ENCODE measurements at places on chromosomes 11 and 22.

GRCh38 chr11:134564472-134565200 lies 152.6 kb upstream of the B3GAT1 start:
- DNase-seq = no peak

- no peak for DNase-seq
These were observed 27.4 kb downstream of the RRAS2 start for GRCh38 chr11:14331476-14332136.

DNA sequence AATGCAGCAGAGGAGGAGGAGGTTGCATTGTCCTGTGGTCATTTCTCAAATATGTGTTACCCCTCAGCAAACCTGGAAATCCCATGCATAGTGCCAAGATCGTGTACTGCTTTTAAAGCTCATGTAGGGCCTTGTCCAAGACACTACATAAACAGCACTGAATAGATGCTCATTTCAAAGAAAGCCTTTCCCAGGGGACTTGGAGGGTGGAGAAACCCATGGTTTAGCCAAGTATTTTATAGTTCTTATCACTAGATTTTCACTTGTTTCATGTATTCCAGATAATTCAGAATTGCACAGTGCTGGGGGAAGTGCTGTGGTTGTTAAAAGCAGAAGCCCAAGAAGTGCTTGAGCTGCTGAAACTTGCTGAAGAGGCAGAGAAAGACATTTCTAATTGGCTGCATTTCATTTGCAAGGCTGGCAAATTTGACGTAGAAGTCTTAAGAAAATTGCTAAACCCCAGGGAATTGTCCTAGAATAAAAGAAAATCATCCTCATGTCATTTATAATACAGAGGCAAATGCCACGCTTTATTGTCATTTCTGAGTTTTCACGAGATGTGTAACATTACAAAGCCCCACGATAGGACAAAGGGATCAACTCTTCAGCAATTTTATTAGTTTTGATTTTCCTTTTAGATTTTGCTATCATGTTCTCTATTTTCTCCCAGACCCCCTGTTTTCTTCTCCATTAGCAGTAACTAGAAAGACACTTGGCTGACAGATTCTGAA lies 20.1 kb downstream of the CSRP3 start:
- no peak for DNase-seq

DNA sequence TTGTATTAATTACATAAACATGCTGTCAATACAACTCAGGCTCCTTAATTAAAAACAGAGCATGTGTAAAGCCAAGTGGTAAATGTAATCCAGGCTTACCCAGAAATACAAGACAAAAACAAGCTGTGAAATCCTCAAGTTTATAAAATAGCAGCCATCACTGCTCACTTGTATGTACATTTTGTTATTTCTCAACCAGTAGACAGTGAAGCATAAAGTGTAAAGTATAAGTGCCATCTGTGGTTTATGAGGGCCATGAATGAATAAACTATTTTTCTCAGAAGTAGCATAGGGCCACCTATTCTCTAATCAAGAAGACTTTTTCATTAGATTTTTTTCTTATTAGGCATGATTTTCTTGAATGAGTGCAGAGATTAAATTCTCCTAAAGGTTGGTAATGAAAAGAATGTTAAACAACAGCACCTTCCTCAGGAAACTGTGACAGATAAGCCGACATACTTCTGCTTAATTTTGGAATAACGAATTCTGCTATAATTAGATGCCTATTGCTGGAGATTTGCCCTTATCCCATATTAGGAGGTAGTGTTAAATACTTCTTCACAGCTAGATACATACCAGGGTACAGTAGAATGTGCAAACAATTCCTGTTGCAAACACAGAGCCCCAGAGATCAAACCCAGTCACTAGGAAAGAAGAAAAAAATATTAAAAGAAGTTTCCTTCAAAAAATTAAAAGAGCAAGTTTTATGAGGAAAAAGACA lies 13.0 kb downstream of the SLC5A12 start:
- no peak for DNase-seq

- DNase-seq = no peak
These were observed 3.9 kb upstream of the TRAF6 start for GRCh38 chr11:36513965-36514364.

DNA sequence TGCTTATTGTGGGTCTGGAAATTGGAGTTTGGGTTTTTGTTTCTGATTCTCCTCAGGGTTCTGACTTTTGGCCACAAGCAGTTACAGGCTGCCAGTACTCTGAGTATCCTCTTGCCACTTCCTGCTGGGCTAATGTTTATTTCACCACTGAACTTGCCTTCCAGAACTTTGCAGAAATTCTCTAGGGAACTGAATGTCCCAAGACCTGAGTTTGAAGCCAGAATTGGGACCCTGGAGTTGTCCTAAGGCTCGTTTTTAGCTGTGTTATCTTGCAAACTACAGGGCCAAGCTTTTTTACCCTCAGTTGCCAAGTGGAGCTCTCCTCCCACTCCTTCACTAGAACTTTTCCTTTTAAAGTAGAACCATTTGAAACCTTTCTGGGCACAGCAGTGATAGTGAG lies 89.9 kb downstream of the FAT3 start:
- no peak for DNase-seq

GRCh38 chr11:8665222-8665621 lies 17.2 kb downstream of the TRIM66 start:
- DNase-seq = no peak

- DNase-seq = no peak
These were observed 30.7 kb downstream of the PDE2A start for GRCh38 chr11:72643547-72643946.

GRCh38 chr11:69480547-69481392 lies 693 bp upstream of the LINC01488 start:
- no peak for DNase-seq

DNA sequence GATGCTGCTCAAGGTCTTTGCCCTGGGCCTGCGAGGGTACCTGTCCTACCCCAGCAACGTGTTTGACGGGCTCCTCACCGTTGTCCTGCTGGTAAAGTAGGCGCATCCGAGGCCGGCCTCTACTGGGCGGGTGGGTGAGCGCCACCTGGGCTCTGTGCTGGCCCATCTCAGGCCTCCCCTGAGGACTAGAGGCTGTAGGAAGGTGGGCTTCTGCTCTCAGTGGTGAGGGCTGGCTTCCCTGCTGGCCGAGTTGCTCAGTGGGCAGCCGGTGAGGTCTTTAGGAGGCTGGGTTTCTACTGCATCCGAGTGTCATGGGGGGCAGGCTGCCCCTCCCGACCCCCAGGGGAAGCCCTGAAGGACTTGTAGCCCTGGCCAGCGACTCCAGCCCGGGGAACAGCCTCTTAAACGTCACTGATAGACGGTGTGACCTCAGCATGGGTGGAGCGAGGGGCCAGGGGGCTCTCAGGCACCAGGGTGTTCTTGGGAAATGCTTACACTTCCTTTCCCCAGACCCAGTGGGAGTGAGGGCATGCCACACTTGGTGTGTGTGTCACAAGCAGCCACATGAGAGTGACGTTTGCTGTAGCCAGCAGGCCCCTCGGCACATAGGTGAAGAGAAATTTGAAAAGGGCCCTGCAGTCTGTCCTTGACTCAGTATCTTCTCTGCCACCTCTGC lies 30.3 kb downstream of the TPCN2 start:
- DNase-seq = no peak

DNA sequence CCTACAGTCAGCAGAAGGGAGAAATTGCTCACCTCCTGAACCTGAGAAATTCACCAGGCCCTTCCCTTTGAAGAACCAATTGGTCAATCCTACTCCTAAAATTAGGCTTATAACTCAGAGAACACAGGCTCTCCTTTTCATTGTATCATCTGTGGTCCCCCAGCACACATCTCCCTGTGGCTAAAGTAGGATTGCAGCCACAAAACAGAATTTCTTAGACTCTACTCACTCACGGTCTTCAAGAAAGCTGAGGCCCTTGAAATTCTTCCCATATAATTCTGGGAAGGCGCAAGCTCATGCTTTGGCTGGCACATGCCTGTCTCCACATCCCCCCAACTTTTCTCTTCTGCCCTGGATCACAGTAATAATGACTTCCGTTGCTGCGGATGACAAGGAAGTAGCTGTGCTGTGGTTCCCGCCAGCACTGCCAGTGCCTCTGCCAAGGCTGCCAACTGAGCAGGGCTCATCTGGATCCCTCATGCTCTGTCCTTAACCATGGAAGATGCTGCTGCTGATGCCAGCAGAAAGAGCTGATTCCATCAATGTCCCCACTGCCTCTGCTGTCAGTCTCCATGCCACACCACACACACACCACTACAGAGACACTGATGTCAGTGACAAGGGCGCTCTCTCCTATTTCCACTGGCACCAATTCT lies 200.6 kb upstream of the POU2AF2 start:
- DNase-seq = no peak

DNA sequence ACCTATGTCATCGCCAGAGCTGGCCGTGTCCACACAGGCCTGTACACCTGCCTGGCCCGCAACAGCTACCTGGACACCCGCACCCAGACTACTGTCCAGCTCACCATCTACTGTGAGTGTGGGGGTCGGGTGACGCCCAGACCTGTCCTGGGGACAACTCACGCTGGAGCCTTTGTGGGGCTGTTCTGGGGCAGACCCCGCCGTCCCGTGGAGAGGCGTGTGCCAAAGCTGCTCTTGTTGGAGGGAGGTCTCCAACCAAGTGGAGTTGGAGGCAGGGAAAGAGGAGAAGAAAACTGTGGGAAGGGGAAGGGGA lies 4.3 kb downstream of the VSIG10L2 start:
- DNase-seq = no peak

DNA sequence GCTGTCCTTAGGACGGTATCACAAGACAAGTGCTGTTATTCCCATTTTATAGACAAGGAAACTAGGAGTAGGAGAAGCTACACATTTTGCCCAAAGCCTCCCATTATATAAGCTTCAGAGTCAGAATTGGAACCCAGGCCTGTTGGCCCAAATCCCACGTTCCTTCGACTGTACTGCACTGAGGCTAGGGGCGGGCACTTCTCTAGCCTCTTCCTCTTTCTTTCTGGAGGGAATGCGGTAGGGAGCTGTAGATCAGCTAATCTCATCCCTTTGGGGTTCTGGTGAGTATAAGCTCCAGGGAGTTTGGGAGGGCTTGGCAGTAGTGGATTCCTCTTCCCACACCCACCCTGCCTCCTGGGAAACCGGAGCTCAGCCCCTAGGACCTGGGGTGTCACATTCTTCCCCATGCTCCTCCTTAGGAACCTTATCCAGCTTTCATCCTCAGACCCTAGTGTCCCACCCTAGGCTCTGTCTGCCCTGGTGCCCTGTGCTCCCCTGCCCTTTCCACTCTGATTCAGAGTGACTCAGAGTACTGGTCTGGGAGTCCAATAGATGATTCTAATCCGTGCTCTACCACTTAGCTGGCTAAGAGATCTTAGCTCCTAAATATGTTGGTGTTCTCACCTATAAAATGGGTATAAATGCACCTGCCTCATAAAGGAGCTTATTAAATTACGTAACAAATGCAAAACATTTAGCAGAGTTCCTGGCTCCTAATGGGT lies 29.3 kb downstream of the PHLDB1 start:
- no peak for DNase-seq

DNA sequence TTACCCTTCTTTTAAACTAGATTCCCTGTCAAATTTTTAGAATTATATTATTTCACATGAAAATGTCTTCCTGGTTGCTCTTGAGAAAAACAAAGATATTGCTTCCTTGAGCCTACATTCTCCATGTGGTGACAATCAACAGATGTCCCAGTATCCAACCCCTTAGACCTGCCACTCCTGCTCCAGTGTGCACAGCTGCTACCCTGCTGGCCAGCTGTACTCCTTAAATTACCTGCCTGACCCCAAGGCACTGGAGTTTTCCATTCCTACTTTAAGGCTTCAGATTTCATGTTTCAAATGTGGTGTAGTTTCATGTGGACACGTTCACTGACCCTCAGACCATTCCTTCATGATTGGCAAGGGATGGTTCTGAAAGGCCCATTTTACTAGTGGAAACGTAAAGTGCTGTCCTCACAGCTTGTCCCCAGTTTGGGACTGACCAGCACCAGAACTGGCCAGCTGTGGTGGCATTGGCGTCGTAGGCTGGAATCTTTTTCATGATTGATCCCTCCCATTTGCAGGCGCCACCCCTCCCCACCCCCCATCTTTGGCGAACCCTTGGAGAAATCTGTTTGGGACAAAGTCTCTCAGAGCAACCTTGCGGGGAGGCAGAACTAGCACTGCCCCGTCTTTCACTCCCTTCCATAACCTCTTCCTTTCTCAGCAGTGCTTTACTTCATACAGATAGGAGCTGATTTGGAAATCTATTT lies 123.5 kb downstream of the DBX1 start:
- DNase-seq = no peak

- peak; percentile 69 for DNase-seq
These were observed 1.1 kb downstream of the MTFP1 start for GRCh38 chr22:30426388-30427353.

- no peak for DNase-seq
These were observed 29.8 kb downstream of the DUSP8 start for GRCh38 chr11:1542267-1542666.

GRCh38 chr11:120268686-120269085 lies 28.7 kb downstream of the POU2F3 start:
- no peak for DNase-seq

GRCh38 chr11:60077981-60078380 lies 10.5 kb upstream of the MS4A2 start:
- no peak for DNase-seq

DNA sequence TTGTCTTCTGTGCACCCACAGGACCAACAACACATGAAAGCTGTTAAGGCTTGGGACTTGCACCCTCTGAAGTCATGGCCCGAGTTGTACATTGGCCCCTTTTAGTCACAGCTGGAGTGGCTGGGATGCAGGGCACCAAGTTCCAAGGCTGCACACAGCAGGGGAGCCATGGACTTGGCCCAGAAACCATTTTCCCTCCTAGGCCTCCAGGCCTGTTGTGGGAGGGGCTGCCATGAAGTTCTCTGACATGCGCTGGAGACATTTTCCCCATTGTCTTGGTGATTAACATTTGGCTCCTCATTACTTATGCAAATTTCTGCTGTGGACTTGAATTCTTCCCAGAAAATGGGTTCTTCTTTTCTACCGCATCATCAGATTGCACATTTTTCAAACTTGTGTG lies 48.8 kb upstream of the GLYAT start:
- DNase-seq = no peak

DNA sequence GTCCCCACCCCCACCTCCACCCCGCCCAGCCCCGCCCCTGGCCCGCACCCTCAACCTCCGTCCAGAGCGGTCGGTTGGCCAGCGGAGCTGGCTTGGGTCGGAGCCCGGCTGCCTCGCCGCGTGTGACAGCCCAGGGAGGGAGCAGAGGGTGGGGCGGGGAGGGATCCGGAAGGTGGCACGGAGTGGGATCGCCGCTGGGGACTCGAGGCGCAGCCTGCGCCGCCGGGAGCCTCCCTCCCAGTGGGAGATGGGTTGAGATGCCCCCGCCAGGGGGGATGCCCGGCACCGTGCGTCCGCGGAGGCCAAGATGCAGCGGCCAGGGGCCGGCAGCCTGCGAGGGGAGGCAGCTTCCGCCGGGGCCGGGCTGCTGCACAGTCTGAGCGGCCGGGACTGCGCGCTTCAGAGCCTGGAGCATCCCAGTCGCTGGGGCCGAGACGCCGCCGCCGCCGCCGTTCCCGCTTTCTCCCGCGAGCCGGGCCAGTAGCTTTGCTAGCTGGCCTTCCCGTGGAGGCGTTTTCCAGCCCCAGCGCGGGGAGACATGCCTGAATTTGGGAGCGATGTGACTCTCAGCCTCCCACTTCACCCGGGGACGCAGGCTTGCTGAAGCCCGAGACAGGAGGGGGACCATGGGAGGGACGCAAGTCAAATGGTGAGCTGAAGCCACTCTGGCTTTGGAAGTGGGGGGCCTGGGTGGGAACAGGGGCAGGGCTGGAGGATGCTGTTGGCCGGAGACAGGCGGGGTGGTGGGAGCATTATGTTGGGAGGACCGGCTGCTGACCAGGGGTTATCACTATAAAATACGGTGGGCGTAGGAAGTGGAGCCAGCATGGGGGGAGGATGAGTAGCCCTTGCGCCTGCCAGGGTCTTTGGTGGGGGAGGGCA lies 40.2 kb downstream of the DIXDC1 start:
- DNase-seq = peak; percentile 47

Measured in NCI-H1092 (cell line).